ENCODE measurements at places on chromosomes 4 and X. TPM values are rescaled to one million over a fixed set of nuclear protein-coding genes. Genes with fewer than 3 reads are reported as not detected.

GRCh38 chr4:41257906-41258305 is 1.2 kb downstream of the UCHL1 start:
- no peak for DNase-seq

DNA sequence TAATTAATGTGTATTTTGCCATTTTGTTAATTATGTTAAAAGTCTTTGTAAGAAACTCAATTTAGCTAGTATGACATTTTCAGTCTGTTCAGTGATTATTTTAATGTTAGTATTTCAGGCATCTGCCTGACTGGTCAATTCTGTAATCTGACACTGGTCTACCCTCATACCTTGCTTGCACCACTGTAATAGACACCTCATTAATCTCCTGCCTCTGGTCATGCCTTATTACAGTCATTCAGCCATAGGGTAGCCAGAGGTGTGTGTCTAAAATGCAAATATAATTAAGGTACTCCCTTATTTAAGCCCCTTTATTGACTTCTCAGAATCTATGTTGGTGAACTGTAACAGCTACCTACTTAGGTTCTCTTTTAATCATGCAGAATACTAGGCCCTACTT is 861.1 kb upstream of the IGFBP7 start:
- DNase-seq = no peak

DNA sequence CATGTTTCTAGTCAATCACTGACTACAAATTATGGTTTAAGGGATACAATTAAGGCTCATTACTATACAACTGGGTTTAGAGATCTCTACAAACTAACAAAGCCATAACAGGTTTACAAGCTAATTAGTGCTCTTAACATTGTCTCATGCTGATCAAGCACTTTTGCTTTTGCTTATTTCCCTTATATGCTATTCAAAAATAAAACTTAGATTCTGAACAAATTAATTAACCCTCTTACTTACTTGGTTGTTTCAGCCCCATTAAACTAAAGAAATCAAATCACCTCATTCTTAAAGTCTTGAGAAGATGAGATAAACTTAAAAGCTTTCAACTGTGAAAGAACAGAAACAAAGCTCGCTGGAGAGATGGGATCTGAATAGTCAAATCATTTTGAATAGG is 2024.5 kb upstream of the ADGRL3 start:
- no peak for DNase-seq

DNA sequence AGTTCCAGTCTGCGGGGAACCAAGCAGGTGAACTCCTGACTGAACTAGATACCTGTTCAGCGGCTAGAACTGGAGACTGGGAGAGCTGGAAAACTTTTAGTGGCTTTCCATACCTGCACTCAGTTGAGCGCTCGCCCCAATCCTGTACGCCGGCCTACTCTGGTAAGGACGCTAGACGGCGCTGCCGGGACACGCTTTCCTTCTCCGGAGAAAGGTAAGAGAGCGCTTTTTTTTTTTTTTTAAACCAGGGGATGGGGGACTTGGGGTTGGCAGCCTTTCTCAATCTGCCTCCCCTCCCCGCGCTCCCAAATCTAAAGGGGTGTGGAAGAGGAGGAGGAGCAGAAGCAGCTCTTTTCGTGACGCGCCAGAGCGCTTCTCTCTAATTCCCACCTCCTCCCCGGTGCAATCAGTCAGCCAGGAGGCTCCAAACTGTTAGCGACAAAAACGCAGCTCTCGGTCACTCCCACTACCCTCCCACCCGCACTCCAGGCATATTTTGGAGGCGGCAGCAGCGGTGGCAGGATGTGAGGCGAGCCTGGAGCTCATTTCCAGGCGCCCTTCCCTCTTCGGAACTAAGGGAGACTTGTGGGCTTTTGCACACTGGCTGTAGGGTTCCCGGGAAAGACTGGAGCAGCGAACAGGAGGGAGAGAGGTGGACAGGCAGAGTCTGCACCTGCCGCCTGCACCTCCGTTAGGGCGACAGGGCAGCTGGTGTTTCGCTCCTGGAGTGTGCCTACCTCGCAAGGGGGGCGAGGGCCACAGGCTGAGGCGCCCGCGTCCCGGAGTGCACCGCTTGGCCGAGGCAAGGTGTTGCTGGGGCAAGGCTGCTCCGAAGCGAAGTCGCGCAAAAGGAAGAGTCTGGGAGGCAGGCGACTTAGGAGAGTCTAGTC is at the start of gene IL1RAPL2:
TSS of gene IL1RAPL2 (plus strand) at position 409 of the 890 bp plus-strand sequence.
- no peak for DNase-seq

IBSP gene
- not detected for total RNA-seq

AMBN gene
- not detected for total RNA-seq
